ENCODE measurements at places on chromosomes 7 and 10. TPM values are rescaled to one million over a fixed set of nuclear protein-coding genes. Genes with fewer than 3 reads are reported as not detected.

KIAA1549 gene
- 40.2 TPM for total RNA-seq

GRCh38 chr10:60480865-60481563, 91.3 kb upstream of the ANK3 start:
- DNase-seq = no peak

THSD7A gene
- 211 TPM for total RNA-seq

DNA sequence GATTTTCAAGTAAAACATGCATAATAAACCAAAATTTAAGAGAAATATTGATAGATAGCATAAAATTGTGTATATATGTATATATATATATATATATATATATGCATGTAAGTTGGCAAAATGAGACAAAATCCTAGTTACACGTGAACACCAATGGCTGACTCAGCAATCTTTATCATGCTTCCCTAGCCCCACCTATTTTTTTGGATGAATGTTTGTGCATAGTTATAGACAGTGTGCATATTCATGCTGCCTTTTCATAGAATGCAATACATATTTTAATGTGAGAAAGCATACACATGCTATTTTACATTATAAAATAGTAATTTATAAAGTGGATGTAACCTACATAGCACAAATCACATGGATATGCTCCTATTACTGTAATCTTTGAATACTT, 230.3 kb downstream of the SH2D4B start:
- DNase-seq = no peak

OPALIN gene
- not detected for total RNA-seq

DNA sequence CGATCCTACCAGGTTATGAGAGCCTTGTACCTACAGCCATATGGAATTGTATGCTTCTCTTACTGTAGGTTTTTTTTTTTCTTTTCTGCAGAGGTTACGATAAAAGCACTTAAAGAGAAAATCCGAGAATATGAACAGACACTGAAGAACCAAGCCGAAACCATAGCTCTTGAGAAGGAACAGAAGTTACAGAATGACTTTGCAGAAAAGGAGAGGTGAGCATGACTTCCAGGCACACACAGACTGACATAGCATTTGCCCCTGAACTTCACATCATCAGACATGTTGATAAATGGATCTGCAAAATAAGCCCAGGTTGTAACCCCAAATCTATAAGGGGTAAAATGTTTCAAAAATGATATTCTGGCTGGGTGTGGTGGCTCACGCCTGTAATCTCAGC, 182.4 kb upstream of the SH2B2 start:
- DNase-seq = no peak

AEBP1 gene
- total RNA-seq = 35.4 TPM

ANXA11 gene
- 2.3 TPM for total RNA-seq

DNA sequence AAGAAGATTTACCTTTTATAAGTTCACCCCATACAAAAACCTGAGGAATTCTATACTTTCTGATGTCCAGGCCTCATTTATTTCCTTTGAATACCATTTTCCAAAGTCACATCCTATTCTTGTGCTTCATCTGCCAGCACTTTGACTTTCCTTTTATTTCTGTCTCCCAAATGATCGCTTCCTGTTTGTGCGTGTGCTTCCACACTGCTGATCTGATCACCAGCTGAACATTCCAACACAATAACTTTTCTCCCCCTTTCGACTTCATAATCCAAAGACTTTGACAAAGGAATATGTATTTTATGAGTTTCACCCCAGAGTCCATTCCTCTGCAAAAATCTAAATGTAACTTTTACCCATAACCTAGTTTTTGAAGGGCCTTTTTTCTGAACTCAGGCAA, 3.1 kb downstream of the ELAPOR2 start:
- DNase-seq = no peak

DNA sequence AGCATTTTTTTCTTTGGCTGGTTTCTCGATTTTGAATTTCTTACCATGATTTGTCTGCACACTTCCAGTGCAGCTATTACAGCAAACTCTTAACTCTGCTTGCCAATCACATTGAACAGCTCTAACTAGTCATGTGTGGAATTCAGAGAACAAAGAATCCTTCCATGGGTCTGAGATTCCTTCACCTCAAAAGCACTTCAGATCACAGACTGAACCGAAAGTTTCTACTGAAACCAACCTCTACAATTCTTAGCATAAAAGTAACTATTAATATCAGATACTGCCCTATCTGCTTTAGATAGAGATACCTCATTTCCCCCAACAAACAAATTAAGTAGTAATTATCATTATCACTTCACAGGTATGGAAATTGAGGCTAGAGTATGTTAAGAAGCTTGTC, 56.5 kb upstream of the SP4 start:
- DNase-seq = no peak

DNA sequence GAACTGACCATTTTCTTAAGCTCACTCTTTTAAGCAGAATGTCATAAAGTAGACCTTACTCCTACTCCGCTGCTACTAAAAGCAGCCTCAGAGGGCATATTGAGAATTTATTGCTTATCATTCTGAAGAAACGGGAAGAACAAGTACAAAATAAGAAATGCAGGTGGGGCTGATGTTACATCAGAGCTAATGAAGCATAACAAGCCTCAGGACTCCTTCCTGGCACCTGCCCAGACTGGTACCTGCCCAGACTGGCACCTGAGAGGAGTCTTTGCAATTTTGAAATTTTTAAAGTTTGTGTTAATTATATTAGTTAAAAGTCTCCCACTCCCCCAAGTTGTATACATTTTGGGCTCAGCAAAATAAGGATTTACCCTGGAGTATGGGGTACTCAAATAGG, 162.4 kb downstream of the SEMA3E start:
- DNase-seq = no peak

DNA sequence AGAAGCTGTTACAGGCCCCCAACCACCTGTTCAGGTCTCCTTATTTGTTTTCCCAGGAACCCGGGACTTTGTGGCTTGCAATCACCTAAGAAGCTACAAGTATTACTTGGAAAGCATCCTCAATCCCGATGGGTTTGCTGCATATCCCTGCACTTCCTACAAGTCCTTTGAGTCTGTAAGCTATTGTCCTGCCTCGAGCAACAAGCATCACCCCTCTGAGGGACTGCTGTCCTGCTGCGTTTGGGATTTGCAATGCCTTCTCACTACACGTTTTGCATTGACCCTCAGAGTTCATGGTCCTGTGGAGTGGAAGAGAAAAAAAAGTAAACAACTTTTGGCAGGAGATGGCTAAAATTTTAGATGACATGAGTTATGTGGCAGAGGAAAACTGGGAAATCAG, 9.2 kb downstream of the PNLIPRP1 start:
- no peak for DNase-seq

Data from glutamatergic neuron (in vitro differentiated cells).